ENCODE measurements at places on chromosomes 13 and 19. TPM values are rescaled to one million over a fixed set of nuclear protein-coding genes. Genes with fewer than 3 reads are reported as not detected.

The S1PR5 gene
- 0.41 TPM for total RNA-seq

The CCDC169 gene
- 6.9 TPM for total RNA-seq

The SH2D3A gene
- 0.82 TPM for total RNA-seq

The NHLRC3 gene
- 40.8 TPM for total RNA-seq

The ACP7 gene
- total RNA-seq = not detected

The KLC3 gene
- 0.41 TPM for total RNA-seq

The RNF225 gene
- not detected for total RNA-seq

The LCP1 gene
- total RNA-seq = 6.1 TPM

- no peak for DNase-seq
These were observed 199.7 kb downstream of the TSHZ3 start for GRCh38 chr19:31149441-31149941.

DNA sequence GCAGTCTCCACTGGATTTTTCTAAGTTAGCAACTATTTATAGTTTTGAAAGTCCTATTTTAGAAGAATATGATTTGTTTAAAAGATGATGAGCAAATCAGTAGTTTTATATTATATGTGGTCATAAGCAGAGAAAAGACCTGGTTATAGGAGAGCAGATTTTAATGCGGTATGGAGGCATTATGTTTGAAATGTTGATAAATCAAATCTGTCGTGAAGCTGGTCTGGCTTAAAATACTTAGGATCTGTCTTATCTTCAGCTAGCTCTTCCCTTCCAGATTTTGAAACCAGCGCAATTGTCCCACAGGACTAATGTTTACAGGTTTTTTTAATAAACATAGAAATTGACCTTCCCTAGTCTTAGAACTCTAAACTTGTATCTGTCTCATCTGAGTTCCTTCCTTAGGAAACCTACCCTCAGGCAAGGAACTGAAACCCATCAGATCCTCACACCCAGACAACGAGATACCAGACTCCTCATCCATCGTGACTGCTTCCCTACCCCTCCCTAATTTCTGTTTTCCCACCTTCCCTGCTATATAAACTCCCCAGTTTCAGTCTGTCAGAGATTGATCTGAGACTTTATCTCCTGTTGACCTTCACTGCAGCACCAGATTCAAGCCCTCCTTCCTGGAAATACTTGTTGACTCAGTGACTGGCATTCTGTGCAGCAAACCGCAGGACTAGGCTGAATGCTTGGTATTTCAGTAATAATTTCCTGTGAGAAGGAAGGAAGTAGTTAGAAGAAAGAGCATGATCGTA is 37.8 kb upstream of the CXCL17 start:
- DNase-seq = no peak

- DNase-seq = no peak
These were observed 2.9 kb upstream of the IRS2 start for GRCh38 chr13:109789262-109789661.

GRCh38 chr13:79771493-79771892 is 290.5 kb downstream of the NDFIP2 start:
- DNase-seq = no peak

- no peak for DNase-seq
These were observed 477 bp downstream of the NFILZ start for GRCh38 chr19:8630796-8631424.

DNA sequence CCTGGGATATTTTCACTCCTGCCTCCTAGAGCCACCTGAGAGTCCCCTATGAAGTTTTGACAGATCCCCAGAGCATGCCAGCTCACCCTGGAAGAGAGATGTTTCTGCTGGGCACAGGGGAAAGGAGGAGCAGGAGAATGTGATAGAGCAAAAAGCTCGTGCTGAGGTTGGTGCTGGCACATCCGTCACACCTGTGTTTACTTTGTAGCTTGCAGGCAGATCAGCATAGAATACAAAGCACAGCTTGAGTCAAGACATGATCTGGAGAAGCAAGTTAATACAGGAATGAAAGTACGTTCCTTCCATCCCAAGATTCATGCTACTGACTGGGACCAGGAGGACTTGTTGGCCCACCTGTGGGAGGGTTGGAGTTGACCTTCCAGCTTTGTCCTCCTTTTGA is 46.1 kb downstream of the HSPH1 start:
- no peak for DNase-seq

DNA sequence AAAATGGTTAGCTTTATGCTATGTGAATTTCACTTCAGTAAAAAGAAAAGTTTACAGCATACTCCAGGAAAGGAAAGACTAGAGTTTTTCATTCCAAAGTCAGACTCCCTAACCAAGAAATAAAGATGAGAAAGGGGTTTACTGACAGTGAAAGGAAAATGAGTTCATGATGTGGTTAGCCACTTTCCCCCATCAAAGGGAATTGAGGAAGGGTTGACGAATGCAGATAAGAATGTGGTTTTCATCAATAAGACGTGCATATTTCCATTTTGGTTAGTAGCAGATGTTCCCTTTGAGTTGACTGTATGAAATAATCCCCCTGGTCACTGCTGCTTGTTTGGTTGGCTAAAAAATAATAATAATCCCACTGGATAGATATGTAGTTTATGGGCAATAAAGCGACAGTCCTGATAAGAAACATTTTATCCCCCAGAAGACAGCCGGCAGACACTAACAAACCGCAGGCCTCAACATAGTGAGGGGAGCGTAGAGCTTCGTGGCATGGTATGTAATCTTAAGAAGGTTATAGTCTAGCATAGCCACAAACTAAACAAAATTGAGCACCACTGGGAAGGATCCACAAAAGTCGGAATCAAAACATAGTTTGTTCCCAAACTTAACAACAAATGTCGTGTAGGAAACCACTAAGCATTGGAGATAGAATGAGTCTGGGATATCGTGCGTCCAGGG is 114.8 kb downstream of the COL4A2 start:
- no peak for DNase-seq

GRCh38 chr19:46731007-46731501 is 14.1 kb upstream of the PRKD2 start:
- no peak for DNase-seq

DNA sequence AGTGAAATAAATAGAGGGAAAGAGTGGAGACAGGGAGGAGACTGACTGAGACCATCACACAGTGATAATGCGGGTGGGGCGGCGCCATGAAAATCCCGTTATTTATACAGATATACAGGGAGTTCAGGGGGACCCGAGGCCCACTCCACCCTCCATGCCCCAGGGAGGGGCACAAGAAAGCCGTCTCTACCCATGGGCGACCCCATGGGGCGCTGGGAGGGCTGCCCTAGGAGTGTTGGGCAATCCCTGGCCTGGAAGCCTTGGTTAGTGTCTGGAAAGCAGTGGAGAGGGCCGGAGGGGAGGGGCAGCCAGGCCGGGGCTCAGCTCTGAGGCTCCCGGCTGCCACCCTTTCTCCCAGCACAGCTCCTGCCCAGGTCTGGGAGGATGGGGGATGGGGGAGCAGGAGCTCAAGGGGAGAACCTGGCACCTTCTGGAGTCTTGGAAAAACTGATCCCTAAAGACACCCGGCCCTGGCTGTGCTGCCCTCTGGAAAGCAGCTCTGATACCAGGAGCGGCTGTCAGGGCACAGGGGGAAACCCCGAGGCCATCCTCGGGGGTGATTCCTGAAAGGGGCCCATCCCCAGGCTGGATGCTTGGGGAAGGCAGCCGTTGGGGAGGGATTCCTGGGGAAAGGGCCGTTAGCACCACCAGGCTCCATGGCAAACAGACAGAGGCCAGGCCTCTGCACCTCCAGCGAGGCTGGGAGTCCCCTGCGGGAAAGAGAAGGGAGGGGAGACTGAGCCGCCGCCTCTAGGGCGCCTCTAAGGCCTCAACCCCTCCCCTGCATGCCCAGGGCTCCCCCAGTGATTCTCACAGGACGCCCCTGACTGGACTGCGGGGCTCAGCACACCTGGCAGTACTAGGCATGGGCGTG is 3.0 kb upstream of the PRKD2 start:
- no peak for DNase-seq

- DNase-seq = no peak
These were observed 6.8 kb upstream of the NECTIN2 start for GRCh38 chr19:44839276-44839675.

- DNase-seq = no peak
These were observed 12.3 kb downstream of the RBM26 start for GRCh38 chr13:79393564-79394249.

DNA sequence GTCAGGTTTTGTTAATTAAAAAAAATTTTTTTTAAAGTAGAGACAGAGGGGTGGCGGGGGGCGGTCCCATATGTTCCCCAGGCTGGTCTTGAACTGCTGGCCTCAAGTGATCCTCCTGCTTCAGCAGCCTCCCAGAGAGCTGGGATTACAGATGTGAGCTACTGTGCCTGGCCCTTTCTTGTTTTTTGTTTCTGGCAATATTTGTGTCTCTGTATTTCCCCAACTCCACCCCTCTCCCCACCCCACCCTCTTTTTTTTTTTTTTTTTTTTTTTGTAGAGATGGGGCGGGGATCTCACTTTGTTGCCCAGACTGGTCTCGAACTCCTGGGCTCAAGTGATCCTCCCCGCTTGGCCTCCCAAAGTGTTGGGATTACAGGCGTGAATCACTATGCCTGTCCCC is 600 bp upstream of the CAPN12 start:
- no peak for DNase-seq

DNA sequence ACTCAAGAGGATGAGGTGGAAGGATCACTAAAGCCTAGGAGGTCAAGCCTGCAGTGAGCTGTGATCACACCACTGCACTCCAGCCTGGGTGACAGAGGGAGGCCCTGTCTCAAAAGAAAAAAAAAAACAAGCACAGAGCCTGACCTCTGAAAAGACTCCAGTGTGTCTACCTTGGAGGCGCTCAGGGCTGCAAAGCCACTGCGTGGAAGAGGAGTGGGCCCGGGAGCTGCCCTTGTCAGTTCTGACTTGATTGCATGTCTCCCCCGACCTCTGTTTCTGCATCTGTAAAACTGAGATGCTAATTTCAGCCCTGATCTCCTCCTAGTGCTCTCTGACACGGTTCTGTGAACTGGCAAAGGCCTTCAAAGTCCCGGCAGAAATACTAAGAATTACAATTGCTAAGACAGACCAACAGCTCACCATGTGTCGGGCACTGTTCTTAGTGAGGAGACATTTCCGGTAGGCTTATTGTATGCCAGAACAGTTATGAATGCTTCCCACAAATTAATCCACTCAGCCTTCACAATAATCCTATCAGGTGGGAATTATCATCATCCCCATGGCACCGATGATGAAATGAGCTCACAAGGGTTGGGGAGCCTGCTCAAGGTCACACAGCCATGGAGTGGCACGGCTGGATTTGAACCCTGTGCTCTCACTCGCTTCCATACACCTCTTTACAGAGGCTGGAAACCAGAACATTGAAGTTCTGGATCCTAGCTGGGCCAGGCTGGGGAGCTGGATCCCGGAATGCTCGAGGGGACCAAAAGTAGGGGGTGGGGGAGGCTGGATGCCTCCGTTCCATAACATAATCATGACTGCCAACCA is 3.5 kb downstream of the AKT2 start:
- DNase-seq = no peak

DNA sequence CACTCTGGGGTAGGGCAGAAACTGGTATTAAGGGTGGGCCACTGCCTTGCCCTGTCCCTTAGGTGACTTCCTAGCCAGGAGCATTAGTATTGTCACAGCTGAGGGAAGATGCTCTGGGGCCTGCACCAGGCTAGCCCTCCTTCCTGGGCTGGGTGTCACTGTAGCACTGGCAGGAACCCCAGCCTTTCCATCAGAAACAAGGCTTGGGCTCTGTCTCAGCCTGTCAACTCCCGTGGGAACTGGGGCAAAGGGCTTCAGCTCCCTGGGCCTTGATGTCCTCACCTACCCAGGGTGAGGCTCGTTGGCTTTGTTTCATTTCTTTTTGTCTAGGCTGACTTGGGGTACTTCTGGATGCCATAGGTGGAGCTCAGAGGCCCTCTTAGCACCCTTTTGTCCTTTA is 18.0 kb downstream of the PAF1 start:
- DNase-seq = no peak

- DNase-seq = no peak
These were observed 59.8 kb downstream of the SPACA7 start for GRCh38 chr13:112435973-112436372.

GRCh38 chr19:16897029-16897855 is 8.4 kb downstream of the F2RL3 start:
- peak; percentile 91 for DNase-seq

DNA sequence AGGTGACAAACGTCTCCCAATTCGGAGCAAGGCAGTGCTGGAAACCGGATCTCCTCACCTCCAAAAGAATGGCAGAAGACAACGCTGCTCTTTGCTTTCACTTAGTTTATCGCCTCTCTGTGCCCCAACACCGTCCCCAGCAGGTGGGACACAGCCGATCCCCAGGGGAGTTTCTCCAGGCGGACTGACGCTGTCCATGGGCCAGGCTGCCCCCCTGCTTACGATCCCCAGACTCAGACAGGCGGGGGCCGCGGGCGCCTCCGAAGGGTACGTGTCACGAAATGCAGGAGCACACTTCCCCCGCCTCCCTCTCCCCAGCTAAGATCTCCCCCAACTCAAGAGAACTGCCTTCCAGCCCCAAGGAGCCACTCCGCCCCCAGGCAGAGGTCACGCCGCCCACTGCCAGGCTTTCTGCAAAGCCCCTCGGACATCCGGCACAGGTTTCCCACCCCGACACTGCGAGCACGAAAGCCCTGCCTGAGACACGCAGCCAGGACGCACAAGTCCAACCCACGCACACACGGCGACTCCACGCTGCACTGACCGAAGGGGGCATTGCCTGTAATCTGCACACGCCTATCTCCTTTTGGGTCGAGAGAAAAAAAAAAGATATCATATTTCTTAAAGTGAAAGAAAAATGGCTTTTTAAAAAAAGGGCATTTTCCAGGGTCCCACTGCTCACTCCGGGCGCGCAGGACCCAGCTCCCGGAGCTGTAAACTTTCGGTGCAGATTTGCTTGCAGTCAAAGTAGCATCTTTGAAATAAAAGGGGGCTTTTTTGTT is 2.0 kb downstream of the SPRY2 start:
- DNase-seq = no peak

DNA sequence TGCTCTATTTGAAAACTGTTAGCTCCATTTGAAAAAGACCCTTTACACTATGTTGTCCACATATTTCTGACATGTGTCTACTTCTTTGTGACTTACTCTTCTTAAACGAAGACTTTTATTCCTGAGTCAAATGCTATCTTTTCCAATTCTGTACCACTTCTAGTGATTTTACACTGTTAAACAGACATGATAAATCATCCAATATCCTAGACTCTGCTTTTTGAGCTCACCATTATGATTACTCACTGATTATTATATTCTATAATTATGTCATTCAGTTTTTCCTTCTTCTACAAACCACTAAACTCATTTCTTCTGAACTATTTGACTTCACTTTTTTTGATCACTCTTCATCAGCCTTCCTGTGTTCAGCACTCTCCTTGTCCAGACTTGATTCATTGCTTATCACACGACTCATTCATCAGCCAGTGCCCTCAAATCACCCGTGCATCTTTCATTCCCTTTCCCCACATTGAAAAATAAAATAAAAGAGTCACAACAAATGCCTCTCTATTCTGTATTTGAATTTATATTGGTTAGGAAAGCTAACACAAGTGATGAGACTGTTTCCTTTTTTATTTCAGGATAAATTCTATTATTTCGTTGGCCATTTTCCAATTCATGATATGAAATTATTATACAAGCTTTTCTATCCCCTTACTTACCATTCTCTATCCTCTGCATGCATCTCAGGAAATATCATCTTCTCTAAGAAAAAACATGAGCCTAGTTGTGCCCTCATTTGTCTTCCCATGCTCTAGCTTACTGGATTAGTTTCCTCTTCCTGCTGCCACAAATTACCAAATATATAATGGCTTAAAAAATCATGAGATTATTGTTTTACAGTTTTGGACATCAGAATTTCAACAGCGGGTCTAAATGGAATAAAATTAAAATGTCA is 1482.1 kb upstream of the MIR17HG start:
- DNase-seq = no peak

GRCh38 chr19:3548606-3549005 is 8.8 kb downstream of the MFSD12 start:
- DNase-seq = no peak

All from frontal cortex (tissue), 4 donors.